ENCODE measurements at places on chromosomes 7 and 10.

DNA sequence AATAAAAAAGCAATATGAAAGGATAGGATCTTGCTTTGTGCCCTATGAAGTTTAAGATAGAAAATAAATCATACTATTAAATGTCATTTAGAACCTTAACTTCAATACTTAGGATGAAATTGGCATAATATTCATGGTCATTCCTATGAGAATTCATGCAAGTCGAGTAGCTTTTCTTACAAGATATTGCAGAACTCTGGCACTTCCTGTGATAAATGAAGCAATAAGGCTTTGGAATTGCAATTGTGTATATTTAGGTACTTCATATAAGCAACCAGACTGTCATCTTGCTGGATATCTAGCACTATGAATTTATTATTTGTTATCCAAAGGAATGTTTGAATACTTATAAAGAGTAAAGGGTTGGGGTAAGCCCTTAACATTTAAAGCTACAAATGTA, 116.5 kb downstream of the ZNF438 start:
- DNase-seq: no peak

GRCh38 chr7:21253740-21254687, 173.9 kb upstream of the SP4 start:
- peak; percentile 12 for DNase-seq

DNA sequence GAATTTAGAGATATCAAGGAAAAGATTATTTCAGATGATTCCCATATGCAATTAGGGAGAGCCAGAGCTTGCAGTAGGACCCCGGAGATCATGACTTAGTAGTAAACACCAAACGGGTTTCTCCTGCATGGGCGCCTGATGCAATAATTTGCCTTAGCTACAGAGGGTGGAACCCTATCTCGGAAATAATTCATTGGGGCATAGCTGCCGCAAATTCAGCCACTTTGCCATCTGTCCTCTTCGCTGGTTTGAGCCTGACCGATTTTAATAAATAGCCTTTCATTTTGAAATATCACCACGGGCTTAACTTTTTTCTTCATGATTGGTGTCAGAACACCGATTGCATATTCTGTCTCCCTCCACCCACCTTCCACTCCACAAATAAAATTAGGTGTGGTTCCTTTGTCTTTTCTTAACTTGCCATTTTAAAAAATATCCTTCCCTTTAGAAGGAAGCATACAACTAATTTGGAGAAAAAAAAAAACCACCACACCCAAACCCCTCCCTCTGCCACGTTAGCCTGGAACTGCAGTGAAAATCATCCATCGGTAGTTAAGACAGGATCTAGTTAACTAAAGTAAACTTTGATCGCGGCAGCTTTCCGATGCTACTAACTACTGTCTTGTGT, 1.4 kb downstream of the GARS1 start:
- peak; percentile 37 for DNase-seq

DNA sequence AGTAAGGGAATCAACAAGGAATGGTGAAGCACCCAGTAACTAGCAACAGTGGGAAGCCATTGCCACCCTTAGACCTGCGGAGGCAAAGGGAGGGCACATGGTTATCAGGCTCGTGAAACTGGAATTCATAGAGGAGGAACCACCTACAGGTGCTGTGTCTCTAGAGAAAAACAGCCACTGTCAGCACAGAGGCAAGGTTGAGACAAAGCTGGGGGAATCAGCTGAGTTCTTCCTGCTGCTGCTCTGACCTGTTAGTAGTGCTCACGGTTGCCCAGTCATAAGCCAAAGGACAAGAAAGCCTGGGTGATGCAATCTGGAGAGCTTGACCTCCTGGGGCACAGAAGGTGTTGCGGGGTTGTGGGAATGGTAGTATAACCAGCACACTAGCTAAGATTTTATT, 110.1 kb downstream of the TPST1 start:
- no peak for DNase-seq

DNA sequence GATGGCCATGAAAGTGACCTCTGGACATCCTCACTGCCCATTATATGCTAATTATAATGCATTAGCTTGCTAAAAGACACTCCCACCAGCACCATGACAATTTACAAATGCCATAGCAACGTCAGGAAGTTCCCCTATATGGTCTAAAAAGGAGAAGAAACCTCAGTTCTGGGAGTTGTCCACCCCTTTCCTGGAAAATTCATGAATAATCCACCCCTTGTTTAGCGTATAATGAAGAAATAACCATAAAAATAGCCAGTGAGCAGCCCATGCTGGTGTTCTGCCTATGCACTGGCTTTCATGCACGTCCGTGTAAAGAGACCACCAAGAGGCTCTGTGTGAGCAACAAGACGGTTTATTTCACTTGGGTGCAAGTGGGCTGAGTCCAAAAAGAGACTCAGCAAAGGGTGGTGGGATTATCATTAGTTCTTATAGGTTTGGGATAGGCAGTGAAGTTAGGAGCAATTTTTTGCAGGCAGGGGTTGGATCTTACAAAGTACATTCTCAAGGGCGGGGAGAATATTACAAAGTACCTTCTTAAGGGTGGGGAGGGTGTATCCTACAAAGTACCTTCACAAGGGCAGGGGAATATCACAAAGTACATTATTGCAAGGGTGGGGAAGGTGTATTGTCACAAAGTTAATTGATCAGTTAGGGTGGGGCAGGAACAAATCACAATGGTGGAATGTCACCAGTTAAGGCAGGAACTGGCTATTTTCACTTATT, 45.6 kb downstream of the LBX1 start:
- DNase-seq: no peak

DNA sequence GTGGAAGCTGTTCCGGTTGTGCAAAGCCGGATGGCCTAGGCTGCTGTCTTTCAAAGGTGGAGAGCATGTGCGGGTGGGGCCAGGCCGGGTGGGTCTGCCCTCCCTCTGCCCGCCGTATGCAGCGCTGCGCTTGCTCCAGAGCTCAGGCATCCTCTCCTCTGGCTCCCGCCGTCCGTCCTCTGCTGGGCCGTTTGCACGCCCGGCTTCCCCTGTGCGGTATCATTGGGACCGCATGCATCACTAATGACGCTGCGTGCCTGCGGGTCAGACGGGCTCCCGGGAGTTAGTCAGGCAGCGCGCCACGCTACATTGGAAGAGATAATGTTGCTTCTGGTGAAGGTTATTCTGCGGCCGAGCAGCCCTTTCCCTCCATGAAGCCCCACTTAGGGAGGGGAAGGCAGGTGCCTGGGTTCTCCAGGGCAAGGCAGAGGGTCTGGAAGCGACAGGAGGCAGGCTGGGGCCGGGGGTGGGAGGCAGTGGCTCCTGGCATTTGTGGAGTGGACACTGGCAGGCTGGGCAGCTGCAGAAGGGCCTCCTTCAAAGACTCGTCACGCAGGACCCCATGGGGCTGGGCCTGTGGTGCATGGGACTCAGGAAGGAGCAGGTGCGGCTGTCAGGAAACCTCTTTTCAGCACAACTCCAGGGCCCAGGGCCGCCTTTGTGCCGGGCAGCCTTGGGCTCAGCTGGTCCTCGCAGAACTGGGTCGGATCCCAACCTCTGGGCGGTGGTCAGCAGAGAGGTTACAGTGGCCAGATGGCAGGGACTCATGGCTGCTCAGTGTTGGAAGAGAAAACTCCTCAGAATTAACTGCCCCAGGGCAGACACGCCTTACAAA, 318.5 kb downstream of the WDR37 start:
- no peak for DNase-seq

GRCh38 chr7:86991771-86992191, 67.7 kb downstream of the ELAPOR2 start:
- peak; percentile 8 for DNase-seq

GRCh38 chr10:36265741-36266140, 623.6 kb upstream of the FZD8 start:
- no peak for DNase-seq

DNA sequence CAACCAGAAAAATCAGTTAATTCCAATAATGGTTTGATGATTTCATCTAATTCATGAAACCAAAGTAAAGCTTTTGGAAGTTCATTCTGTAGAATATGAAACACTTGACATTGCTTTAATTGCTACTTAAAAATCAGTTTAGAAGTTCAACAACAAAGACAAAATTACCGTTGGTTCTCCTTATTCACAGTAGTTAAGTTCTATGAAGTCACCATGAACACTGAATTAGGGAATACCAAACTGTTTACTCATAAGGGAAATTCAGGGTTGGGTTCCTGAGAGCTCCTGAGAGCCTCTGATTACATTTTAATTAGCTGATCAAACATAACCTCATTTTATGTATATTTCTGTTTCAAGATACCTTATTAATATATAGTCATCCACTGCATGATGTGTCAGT, 46.2 kb downstream of the ZNF438 start:
- DNase-seq: no peak

DNA sequence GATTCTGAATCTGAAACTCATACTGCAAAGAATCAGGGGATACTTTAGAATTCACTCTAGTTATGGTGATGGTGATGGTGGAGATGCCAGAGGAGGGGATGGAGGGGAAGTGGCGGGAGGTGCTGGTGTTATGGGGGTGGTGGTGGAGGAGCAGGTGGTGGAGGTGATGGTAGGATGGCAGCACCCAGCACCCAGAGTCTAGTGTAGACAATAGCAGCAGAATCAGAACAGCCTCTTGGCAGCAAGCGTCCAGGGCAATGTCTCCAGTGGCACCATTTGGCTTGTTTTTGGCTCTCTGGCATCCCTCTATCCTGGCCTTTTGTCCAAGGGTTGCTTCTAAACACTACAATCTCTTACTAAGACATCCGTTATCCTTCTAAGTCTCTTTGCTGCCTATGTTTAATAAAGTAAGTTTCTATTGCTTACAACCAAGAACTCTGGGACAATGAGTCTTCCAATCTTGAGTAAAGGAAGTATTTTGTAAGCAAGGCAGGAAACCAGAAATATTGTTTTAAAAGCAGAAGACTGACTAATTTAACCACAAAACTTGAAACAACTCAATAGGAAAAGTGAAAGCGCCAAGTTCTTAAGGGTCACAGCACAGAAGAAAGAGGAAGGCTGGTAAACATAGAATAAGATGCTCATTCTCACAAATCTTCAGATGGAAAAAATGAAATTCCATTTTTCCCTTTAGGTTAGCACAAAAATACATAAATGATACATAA, 42.4 kb upstream of the GDF10 start:
- no peak for DNase-seq

DNA sequence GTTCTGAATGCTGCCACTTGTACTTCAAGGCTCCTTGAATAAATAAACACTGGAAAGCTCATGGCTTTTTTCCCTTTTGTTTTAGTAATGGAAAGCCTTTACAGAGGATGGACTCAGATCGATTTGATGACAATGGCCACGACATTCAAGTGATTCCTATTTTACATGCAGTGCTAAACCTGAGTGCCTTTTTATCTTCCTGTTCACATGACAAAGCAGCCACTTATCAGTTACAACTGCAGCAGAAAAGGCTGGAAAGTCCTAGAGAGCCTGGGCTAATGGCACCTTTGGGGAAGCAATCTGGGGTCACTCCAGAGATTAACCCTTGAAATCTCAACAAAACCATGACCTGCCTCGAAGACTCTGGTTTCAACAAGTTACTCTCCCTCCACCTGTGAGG, 249.0 kb upstream of the AUTS2 start:
- no peak for DNase-seq

DNA sequence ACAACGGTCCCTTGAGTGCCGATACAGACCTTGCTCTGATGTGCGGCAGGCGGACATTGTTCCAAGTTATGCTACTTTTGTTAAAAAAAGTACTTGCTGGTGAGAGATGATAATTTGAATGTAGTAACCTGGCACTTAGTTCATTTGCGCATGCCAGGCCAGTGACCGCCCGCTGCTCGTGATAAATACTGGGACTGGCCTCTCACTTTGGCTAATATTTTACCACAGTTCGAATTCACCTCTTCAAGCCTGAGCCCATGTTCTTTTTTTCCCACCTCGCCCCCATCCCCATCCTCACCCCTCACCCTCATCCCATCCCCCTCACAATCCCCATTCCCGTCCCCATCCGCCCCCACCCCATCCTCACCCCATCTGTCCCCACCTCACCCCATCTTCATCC, 126.4 kb downstream of the DNAJB6 start:
- DNase-seq: no peak

DNA sequence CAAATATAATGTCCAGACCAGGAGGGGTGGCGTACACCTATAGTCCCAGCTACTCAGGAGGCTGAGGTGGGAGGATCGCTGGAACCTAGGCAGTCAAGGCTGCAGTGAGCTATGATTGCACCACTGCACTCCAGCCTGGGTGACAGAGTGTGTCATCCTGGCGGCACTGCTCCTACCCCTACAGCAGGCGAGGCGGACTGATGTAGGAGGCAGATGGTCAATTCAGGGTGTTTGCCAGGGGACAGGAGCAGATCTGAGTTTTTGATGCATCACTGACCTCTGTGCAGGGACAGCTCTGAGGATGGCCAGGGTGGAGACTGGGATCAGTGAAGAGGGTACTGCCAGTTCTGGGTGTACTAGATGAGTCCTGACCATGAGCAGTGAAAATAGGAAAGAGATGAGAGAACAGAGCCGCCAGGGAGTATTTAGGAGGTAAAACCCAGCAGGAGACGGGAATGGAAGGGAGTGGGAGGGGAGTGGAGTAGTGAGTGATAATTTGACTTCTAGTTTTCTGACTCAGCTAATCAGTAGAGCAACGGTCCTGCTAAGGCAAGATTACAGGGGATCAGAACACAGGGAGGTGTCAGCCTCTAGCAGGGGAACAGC, 75.3 kb downstream of the HIP1 start:
- no peak for DNase-seq

GRCh38 chr10:123252779-123253178, 98.6 kb downstream of the BUB3 start:
- no peak for DNase-seq

GRCh38 chr10:11742009-11742778, at the start of gene ECHDC3:
Gene ECHDC3 (plus strand): TSS chr10:11742382. CDS start chr10:11742577, 195 bp downstream.
- DNase-seq: peak; percentile 26

GRCh38 chr7:6307762-6308161, 35.3 kb upstream of the CYTH3 start:
- DNase-seq: no peak

DNA sequence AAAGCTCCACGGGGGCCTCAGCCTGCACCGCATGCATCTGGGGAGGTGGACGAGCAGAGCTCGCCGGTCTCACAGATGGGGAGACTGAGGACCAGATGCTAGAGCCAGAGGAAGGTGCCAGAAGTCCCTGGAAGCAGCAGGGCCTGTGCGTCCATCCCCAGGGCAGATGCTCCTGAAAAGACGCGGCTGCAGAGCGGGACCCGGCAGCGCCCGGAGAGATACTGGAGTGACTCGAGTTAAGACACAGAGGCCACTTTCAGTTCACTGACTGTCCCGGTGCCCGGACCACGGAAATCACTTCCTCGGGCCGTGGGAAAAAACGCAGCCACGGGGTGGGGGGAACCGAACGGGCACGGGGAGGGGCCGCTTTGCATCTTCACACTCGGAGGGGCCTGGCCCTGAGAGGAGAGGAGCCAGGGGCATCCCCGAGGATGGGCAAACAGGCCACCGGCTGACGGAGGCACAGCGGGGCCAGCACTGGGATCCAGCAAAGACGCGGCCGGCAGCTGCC, 85.4 kb downstream of the FOXL3 start:
- no peak for DNase-seq
